NCI-H2081 (cell line): ENCODE measurements at places on chromosomes 16 and 17.
A peak's percentile ranks its signal among the peaks of the same experiment; 100 is the strongest.

DNA sequence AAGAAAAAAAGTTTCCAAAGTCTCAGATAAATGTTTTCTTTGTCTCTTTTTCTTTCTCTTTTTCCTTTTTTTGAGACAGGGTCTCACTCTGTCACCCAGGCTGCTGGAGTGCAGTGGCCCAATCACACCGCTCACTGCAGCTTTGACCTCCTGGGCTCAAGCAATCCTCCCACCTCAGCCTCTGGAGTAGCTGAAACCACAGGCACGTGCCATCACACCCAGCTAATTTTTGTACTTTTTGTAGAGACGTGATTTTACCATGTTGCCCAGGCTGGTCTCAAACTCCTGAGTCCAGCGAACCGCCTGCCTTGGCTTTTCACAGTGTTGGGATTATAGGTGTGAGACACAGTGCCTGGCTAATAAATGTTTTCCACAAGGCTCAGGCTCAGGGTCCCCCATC is 53.3 kb upstream of the KSR1 start:
- DNase-seq, result no peak

GRCh38 chr17:78658281-78658785 is 81.1 kb upstream of the DNAH17 start:
- DNase-seq, result no peak

DNA sequence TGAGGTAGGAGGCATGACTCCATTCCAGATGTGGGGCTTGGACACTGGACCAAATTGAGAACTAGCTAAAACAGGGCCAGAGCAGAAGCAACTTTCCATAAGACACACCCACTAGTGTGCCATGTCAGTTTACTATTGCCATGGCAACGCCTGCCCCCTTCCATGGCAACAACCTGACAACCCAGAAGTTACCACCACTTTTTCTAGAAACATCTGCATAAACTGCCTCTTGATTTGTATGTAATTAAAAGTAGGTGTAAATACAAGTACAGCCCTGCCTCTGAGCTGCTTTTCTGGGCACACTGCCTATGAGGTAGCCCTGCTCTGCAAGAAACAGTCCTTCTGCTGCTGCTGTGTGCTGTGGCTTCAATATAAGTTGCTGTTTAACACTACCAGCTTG is 19.5 kb upstream of the SCNN1B start:
- DNase-seq, result no peak

DNA sequence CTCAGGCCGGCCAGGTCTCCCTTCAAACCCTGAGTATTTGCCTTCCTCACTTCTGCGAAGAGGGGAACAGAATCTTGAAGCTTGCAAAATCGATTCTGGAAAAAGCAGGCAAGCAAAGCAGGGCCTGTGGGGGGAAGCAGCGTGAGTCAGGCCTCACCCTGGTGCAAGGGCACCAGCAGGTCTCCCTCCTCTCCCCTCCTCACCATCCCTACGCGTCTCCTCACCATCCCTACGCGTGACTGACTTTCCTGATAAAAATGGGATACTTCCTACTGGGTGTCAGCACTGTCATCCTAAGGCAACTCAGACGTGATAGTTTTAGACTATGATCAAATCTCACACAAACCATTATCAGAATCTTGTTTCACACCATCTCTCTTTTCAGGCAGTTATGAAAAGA is 12.1 kb downstream of the CMTM3 start:
- DNase-seq, result no peak

DNA sequence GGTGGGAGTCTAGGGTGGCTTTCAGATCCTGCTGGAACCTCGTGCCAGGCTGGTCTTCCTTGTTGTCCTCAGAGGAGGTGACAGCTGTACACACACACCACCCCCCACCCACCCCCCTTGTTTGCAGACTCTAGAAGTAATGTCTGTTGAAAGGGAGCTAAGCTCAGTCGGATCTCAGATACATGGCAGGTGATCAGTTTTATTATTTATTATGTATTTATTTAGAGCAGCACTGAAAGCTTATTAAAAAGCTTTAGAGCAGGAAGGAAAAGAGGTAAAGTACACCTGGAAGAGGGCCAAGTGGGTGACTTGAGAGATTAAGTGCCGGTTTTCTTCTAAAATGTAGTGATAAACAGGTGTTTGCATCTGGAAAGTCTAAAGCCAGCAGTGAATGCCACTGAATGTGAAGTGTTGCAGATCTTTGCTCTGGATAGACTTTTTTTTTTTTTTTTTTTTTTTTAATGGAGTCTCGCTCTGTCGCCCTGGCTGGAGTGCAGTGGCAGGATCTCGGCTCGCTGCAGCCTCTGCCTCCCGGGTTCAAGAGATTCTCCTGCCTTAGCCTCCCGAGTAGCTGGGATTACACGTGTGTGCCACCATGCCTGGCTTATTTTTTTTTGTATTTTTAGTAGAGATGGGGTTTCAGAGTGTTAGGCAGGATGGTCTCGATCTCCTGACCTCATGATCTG is 40.2 kb downstream of the FOXK2 start:
- peak; percentile 96 for DNase-seq

GRCh38 chr17:27379888-27380533 is 76.2 kb upstream of the KSR1 start:
- no peak for DNase-seq

- DNase-seq, result peak; percentile 32
Observed at GRCh38 chr16:7744546-7745264, 412.1 kb downstream of the RBFOX1 start.

- no peak for DNase-seq
Observed at GRCh38 chr17:71455219-71455618, 665.6 kb upstream of the SOX9 start.

DNA sequence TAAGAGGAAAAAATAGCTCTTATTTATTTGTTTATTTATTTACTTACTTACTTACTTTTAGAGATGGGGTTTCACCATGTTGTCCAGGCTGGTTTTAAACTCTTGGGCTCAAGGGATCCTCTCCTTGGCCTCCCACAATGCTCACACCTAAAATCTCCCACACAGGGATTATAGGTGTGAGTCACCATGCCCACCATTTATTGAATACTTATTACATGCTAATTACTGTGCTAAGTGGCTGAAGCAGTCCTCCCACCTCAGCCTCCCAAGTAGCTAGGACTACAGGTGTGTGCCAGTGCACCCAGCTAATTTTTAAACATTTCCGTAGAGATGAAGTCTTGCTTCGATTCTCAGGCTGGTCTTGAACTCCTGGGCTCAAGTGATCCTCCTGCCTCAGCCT is 11.0 kb upstream of the ITGB3 start:
- DNase-seq, result no peak

DNA sequence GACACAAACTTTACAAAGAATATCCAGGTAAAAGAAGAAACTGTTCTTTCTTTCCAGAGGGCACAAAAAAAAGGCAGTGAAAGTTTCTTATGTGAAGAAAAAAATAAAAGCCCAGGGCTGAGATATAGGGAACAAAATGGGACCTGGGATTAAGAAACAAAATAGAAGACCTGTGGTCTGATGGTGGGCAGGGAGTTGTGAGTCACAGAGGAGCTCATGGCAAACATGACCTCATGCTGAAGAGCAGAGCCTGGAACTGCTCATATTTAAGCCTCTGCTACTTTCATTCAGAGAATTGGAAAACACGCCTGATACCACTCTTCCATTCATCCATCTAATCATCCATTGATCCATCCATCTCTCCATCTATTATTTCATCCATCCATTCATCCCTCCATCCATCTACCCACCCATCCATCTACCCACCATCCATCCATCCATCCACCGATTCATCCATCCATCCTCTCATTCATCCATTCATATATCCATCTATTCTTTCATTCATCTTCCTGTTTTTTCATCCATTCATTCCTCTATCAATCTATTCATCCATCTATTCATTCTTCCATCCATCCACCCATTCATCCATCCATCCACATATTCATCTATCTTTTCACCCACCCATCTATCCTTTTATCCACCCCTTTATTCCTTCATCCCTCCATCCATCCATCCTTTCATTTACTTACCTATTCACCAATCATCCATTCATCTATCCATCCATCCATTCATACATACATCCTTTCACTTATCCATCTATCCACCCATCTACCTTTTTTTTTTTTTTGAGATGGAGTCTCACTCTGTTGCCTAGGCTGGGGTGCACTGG is 30.0 kb downstream of the WFDC1 start:
- no peak for DNase-seq

DNA sequence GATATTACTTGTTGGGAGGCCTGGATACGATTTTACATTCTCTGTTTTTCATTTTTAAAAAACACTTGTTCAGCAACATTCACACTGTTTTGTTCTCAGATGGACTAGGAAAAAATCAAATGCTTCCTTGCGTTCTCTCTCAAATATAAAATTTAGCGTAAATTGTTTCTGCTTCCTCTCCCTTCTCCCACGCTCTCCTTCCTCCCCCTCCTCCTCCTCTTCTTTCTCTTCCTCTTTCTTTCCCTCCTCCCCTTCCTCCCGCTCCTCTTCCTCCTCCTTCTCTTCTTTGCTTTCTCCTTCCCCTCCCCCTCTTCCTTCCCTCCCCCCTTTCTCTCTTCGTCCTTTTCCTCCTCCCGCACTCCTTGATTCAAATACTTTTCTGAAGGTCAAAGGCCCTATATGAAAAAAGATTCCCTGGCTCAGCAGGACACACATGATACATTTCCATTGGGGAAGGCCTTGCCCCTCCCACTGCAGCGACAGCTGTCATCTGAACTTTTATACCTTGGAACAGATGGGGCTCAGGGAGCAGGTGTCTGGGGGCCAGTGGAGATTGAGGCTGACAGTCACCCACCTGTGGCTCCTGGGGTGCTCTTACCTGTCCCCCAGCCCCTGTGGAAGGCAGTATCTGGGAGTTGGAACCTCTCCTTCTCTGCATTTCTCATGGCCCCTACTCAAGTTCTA is 99.4 kb upstream of the SDK2 start:
- DNase-seq, result no peak

DNA sequence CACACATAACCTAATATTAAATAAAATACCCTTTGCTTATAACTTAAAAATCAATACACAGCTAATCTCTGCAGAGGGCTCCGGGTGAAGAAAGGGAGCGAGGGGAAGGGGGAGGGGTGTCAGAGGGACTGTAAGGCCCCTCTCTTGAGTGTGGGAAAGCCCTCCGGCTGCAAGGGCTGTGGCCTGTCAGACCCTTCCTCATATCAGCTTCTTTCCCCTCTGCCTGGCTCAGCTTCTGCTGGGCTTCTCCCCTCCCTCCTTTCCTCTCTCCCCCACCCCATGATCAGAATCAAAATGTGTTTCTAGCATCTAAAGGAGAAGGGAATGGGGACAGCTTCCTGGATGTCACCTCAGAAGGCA is 4.6 kb upstream of the SCRN2 start:
- no peak for DNase-seq

DNA sequence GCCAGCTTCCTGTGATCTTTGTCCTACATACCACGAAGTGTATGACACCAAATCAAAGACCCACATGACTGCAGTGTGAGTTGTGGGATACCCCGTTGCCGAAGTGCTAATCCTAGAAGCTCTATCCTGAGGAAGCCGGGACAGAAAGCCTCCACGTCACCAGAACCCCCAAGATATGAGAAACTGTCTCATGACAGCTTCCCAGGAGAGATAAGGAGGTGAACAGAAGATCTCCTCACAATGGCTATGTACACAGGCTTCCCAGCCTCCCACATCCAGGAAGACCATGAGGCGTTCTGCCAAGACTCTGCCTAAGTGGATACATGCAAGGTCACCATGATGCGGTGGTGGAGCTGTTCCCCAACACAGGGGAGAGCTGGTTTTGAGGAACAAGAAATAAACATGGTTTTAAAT is 37.1 kb downstream of the TRIM25 start:
- DNase-seq, result no peak

DNA sequence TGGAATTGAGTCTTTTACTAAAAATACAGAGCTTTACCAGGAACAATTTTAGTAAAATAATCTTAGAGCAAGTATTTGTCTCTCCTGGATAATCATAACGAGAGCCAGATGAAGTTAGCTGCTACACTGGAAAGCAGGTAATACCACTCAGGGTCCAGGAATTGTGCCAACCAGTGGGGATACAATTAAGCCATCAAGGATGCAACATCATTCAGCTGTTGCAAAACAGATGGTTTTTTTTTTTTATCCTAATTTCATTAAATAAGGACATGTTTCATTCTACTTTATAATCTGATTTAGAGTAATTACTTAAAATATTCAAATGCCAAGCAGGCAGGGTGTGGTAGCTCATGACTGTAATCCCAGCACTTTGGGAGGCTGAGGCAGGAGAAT is 10.2 kb downstream of the MMD start:
- no peak for DNase-seq
